Activated CD4-positive, alpha-beta T cell treated with anti-CD3 and anti-CD28 coated beads for 24 hours (primary cell): ENCODE measurements at places on chromosomes 1 and 21.

DNA sequence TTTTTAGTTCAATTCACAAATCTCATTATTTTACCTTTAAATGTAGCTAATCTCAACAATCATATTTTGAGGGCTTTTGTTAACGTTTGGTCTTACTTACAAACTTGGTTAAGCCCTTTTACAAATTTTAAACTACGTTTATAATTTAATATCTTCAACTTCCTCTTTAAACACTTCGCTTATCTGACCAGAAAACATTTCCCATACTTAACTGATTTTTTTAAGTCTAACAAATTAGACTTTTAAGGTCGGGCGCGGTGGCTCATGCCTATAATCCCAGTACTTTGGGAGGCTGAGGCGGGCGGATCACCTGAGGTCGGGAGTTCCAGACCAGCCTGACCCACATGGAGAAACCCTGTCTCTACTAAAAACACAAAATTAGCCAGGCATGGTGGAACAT lies 300.9 kb downstream of the LMX1A start:
- no peak for DNase-seq

DNA sequence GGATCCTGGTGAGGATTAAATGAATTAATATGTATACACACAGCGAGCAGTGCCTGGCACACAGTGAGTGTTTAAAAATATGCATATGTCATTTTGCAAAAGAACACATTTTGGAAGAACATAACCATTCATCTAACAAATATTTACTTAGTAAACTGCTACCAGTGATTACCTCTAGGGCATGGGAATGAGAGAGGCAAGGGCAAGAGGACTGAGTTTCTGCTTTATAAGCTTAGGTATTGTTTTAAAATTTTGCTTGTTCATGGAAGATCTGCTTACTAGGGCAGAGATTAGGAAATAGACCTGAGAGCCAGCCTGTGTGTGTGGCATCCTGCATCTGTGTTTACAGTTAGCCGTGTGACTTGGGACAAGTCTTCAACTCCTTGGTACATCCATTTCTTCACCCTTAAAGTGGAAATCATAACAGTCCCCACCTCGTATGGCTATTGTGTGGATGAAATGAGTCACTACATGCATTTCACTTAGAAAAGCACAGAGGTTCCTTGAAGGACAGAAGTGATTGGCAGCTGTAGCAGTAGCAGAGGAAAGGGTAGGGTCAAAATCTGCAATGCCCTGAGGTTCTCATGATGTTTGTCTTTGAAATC lies 198.5 kb upstream of the FMN2 start:
- no peak for DNase-seq

DNA sequence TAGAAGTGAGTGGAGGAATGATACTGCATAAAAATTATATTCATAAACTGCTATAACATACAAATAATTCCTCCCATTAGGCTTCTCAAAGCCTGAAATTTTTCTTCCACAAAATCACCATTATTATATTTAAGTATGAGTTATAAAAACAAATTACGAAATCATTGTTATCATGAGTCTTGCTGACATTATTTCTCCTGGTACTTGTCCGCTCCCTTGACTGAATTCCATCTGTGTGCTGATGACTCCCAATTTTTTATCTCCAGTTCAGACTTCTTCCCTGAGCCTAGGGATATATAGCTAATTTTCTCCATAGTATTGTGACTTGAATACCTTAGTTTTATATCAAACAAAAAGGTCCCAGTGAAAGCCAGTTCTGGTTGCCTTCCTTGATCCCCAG lies 268.2 kb downstream of the HMCN1 start:
- no peak for DNase-seq

GRCh38 chr21:42929969-42930368 lies 4.5 kb upstream of the ERVH48-1 start:
- no peak for DNase-seq

DNA sequence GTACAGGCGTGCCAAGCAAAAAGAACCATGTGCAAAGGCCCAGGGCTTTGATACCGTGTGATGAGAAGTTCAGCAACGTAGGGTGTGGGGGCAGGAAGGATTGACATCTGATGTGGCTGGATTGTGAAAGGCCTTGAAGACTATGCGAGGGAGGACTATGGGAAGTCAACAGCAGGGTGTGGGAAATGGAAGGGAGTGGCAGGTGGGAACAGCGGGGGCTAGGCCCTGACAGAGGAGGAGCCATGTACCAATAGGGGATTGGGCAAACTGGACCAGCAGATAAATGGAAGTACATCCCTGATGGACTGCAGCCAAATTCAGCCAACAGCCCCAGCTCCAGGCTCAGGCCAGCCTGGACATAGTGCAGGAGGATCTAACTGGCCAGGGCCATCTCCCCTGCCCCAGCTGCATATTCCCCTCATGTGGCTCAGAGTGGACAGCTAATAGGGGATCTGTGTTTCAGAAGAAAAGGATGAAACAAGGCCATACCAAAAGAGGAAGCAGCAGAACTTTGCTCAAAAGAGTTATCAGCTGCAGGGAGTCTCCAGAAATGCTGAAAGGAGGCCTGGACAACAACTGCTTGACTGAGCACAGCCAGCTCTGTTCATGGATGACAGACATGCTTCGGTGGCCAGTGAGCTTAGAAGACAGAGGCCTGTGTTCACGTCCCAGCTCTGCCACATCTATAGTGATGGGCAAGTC lies 140.2 kb upstream of the SGIP1 start:
- DNase-seq, result no peak

DNA sequence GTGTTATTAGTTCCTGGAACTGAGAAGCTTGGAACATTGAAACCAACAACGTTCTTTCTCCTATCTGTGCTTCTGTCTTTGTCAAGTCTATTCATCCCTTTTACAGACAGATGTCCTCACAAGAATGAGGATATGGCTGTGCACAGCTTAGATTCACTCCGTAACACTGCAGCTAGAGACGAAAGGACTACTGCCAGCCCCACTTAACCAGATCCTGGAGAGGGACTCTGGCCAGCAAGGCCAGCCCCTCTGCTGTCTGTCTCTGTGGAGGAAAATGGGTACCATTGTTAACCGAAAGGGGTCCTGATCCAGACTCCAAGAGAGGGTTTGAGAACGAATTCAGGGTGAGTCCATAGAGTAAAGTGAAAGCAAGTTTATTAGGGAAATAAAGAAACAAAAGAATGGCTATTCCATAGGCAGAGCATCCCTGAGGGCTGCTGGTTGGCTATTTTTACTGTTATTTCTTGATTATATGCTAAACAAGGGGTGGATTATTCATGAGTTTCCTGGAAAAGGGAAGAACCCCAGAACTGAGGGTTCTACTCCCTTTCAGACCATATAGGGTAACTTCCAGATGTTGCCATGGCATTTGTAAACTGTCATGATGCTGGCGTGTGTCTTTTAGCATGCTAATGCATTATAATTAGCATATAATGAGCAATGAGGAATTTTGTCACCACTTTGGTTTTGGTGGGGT lies 17.4 kb upstream of the USP24 start:
- no peak for DNase-seq

GRCh38 chr21:44293551-44294231 lies 6.2 kb upstream of the PFKL start:
- no peak for DNase-seq

GRCh38 chr1:199815947-199816346 lies 211.6 kb upstream of the NR5A2 start:
- DNase-seq, result no peak

DNA sequence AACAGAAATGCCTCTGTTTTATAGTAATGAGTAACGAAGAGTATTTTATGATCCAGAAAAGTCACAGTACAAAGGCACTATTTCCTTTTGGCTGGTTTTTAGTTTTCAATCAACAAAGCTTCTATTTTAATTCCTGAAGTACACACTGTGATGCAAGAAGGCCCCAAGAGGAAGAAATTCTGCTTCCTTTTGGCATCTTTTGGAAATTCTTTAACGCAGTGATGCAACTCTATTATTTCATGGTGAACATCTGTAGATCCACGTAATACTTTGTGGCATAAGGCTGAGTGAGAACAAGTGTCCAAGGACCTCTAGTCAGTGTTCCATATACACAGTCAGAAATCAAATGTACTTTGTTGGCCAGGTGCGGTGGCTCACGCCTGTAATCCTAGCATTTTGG lies 137.5 kb downstream of the TGFB2 start:
- DNase-seq, result no peak

DNA sequence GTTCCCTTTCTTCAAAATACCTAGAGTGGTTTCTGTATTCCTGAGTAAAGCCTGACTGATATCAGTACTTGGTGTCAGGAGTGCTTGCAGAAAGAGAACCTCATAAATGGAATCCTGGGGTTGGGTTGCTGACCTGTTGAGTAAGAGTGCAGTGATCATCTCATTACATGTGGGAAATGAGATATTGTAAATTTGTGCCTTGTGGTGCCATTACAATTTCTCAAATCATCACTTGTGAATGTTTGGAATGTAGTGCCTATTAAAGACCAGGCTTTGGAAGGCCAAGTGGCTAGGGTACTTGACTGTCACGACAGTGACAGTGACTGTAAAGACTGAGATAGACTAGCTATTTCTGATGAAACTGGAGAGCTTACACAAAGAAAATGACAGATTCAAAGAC lies 176.7 kb upstream of the CTTNBP2NL start:
- DNase-seq, result no peak

GRCh38 chr1:64834734-64835133 lies 89.9 kb downstream of the RAVER2 start:
- no peak for DNase-seq

- no peak for DNase-seq
Observed at GRCh38 chr1:53197291-53198200, 922 bp downstream of the CPT2 start.

- DNase-seq, result no peak
Observed at GRCh38 chr21:14121719-14122118, 89.0 kb downstream of the LIPI start.

DNA sequence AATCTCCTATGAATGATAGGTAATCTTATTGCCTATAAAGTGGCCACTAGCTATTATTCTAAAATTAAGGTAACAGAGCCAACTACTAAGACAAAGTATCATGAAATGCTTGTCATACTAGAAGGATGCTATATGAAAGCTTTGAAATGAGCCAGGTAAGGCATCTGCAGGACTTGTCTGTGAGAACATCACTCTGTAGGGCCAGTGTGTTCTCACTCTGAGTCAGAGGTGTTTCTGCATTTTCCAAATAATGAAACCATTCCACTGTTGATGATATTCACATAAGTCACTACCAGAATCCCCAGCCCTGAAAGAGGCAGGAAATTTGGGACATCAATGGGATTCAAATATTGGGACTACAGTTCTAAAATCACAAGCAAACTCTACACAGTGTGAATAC lies 25.8 kb upstream of the GBP5 start:
- DNase-seq, result no peak

DNA sequence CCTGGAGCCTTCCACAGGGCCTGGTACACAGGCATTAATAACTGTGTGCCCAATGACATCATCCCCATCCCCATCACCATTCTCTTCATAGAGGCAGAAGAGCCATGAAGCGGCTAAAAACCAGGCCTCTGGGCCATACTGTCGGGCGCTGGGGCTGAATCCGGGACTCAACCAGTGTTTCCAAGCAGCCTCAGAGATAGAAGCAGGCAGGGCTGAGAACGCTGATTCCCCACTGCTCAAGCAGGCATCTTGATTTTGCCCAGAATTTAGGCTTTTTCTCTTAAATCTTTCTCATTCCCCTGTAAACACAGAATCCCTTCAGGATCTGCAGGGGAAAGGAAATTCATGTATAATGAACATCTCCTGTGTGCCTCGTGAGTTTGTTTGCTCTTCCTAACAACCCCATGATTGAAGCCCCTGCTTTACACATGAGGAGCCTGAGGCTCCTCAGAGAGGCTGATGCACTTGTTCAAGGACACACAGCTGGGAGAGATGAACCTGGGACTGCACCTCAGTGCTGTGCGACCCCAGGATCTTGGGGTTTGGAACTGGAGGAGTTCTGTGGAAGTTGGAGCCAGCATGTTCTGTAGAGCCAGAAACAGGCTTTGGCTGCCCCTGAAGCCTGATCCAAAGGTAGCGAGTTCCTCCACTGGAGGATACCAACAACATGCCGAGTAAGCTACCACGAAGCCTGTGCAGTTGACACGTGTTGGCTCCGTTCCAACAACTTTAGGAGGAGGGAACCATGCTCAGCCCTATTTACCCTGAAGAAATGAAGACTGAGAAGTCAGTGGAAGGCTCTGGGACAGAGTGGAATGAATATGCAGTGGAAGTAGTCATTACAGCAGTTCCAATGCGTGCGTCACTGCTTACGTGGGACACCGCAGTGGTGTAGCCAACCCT lies 55.5 kb downstream of the EDN2 start:
- DNase-seq, result no peak

DNA sequence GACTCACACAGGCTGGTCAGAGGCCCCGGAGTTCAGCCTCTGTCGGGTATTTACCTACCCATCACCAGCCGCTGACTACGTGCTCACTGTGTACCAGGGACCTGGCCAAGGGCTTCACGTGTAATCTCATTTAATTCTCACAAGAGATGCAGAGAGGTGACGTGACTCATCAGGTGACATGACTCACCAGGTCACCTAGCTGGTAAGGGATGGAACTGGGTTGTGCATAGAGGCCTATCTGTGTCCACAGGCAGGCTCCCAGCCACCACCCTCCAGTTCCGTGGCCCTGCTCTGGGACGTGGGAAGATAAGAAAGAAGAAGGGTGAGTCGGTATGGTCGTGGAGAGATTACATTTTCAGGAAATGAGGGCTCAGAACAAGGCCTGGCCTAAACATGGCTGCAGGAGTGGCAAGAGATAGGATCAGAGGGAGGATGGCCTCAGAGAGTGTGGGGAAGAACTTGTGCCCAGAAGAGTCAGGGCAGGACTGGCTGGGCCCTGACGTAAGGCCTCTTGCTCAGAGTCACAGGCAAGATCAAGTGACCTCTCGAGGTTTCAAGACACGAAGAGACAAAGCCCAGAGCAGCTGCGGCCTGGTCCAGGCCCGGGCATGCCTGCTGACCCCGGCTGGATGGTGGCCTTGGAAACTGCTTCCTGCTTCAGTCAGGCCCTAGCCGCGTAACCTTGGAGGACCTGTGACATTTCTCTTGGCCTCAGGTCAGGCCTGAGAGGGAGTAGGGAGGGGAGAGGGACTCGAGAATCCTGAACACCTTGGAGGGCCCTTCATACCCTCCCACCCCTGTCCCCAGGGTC lies 52.7 kb upstream of the WASF2 start:
- no peak for DNase-seq

GRCh38 chr1:64893921-64894320 lies 72.4 kb downstream of the JAK1 start:
- DNase-seq, result no peak

GRCh38 chr1:234758851-234759250 lies 148.9 kb upstream of the IRF2BP2 start:
- no peak for DNase-seq

GRCh38 chr1:160904783-160905616 lies 20.0 kb upstream of the ITLN1 start:
- no peak for DNase-seq

GRCh38 chr1:235075777-235076308 lies 52.8 kb downstream of the TOMM20 start:
- DNase-seq, result no peak

- DNase-seq, result no peak
Observed at GRCh38 chr1:184267747-184268146, 119.1 kb upstream of the C1orf21 start.

DNA sequence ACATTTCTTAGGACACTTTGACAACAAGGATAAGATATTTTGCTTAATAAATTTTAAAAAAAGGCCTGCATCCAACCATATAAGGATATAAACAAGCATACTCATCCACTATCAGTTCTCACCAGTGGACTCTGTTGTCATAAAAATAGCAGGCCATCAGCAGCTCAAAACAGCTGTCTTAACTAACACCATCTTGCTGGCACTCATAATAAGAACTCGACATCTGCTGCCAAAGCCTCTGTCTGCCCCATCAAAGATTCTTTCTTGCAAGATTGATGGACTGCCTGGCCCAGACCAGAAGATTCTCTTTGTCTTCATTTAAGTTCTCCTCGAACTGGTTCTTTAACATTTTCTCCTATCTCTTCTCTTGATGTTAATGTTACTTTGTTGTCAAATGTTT lies 10.1 kb downstream of the JMJD4 start:
- no peak for DNase-seq
